ENCODE measurements at places on chromosomes 1 and 21.

GRCh38 chr1:65198096-65198495, 50.1 kb downstream of the AK4 start:
- DNase-seq: no peak

GRCh38 chr1:112927462-112927990, 28.5 kb downstream of the SLC16A1 start:
- DNase-seq: no peak

DNA sequence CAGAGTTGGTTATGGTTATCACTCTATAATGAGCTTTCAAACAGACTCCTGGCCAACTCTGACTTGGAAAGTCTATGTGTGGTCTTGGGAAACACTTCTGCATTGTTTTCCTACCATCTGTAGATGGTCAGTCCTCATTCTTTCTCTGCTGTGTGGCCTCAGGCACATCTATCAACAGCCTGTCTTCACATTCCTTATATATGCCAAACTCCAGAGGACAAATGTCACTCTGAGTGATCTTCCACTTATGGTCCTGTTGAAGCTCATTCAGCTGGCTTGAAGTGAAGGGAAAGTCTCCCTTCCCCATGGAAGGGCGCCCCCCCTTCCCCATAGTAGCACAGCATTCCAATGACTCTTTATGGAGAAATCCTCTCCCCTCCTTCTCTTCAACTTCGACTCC, 58.7 kb downstream of the VANGL2 start:
- no peak for DNase-seq

- no peak for DNase-seq
These were observed 5.1 kb upstream of the DESI2 start for GRCh38 chr1:244647819-244648218.

GRCh38 chr1:192958871-192959270, 100.3 kb downstream of the UCHL5 start:
- no peak for DNase-seq

DNA sequence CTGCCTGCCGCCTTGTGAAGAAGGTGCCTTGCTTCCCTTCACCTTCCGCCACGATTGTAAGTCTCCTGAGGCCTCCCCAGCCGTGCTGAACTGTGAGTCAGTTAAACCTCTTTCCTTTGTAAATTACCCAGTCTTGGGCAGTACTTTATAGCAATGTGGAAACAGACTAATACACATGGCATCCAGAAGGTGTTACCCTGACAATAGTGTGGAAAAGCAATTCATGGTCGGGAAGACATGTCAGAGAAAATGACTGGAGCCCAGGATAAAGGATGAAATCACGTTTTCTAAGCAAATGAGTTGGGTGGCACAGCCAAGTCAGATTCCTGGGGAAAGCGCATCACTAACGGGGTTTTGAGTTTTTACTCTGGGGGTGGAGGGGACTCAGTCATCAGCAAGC, 76.4 kb downstream of the HLCS start:
- DNase-seq: no peak

DNA sequence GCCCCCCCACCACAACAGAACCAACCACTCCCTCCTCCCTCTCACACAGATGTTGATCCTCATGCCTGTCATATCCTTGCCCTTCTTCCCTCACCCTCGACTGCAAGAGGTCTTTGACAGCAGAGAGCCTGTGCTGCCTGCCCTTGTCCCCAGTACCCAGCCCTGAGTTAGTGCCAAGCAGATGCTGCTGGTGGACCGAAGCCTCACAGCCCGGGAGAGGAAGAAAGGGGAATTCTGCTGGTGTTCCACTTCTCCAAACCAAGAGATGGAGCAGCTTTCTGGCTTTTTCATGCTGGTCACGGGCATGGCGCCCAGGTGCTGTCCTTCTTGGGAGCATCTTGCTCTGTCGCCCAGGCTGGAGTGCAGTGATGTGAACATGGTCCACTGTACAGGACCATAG, 69.1 kb downstream of the SLC66A1 start:
- DNase-seq: no peak

DNA sequence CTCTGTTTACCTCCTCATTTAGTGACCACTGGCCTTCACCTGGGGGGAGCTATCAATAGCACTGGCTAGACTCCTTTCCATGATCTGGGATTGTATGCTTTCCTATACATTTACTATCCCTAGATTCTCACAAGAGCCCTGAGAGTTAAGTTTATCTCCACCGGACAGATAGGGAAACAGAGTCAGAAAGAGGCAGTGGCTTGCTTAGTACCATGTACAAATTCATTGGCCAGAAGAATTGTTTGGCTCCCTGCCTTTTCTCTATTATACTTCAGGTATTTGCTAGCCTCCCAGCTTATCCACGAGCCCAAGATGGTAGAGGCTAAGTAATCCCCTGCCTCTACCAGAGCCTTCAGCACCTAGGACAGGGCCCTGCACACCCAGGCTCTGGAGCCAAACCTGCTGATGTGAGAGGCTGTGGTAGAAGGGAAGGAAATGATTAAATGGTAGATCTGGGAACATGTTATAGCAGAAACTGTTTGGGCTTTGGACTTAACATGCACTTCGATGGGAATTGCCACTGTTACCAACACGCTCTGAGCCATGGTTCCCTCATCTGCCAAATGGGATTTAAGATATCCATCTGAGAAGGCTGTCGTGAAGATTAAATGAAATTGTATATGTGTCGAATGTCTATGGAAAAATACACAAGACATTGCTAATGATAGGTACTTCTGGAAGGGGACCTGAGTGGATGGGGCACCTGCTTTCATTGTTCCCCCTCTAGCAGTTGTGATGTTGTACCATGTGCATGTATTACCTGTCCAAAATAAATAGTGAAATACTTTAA, 3.1 kb upstream of the BLACAT1 start:
- no peak for DNase-seq

DNA sequence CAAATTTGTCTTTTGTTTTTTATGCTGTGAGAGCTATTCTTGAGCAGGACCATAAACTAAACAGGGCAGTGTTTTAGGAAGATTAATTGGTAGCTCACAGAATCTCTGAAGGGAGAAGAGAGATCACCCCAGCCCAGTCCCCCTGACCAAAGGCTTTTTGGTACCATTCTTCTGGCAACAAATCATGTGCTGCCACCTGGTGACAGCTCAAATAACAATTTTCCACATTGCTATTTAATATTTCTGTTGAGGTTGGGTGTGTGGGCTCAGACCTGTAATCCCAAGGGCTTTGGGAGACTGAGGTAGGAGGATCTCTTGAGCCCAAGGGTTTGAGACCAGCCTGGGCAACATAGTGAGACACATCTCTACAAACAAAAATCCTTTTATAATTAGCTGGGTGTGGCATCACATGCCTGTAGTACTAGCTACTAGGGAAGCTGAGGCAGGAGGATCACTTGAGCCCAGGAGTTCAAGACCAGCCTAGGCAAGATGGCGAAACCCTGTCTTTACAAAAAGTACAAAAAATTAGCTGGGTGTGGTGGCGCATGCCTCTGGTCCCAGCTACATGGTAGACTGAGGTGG, 2.2 kb upstream of the TESK2 start:
- peak; percentile 36 for DNase-seq

- DNase-seq: no peak
These were observed 127.7 kb upstream of the AJAP1 start for GRCh38 chr1:4526747-4527146.

- DNase-seq: no peak
These were observed 607.8 kb upstream of the B3GALT2 start for GRCh38 chr1:193794239-193794638.

DNA sequence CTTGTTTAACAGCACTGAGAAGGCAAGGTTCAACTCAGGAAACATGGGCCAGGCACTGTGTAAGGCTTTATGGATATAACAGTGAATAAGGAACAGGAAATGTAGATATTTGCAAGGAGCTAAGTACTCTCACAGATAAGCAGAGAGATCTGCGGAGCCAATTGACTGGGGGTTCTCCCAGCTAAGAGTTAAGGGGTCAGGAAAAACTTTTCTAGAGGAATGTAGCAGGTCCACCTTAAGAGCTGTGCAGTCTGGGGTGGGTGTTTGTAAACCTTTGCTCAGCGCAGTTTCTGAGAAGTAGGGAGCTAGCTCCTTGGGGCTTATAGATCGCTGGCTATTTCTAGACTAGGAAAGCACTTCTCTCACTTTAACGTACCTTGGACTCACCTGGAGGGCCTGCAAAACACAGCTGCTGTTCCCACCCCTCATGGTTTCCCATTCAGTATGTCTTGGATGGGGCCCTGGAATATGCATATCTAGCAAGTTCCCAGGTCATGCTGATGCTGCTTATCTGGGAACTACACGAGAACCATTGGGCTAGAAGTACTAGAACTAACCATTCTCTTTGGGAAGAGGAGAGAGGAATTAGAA, 51.7 kb downstream of the TLCD4 start:
- DNase-seq: no peak

DNA sequence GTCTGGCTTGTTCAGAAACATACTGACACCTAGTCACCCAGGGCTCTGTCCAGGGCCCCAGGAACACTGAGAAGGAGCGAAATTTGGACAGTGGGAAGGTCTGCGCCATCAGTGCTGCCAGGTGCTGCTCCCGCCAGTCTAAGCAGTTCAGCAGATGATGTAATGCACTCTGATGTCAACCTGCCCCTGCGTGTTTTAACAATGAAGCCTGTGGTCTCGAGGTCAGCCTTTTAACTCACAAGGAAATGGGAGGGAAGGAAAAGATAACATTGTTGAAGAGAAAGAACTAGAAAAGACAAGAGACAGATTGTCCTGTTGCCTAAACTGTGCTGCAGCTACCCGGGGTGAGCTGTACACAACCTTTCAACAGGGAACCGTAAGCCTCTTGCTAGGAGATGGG, 126.6 kb upstream of the IFFO2 start:
- DNase-seq: no peak

GRCh38 chr1:115112496-115113375, 23.4 kb upstream of the TSPAN2 start:
- DNase-seq: peak; percentile 57

- no peak for DNase-seq
These were observed 22.6 kb upstream of the ADARB1 start for GRCh38 chr21:45051580-45052434.

GRCh38 chr1:23525558-23526250, 5.3 kb downstream of the E2F2 start:
- peak; percentile 47 for DNase-seq

- no peak for DNase-seq
These were observed 20.1 kb downstream of the PSEN2 start for GRCh38 chr1:226890331-226891108.

DNA sequence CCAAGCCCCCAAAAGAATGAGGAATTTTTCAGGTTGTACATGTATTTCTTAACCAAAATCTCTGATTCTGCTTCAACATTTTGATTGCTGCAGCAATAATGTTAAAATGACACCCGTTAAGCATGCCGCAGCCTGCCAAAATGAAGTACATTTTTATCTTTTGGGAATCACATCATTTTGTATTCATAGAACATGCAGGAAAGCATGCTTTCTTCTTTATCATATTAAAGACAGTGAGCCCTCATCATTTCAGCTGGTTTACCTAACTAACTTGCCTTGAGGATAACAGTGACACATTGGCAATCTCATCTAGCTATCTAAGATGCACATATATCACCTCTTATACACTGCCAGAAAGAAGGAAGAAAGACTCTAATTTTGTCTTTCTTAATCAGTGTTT, 299.2 kb downstream of the LTN1 start:
- no peak for DNase-seq

DNA sequence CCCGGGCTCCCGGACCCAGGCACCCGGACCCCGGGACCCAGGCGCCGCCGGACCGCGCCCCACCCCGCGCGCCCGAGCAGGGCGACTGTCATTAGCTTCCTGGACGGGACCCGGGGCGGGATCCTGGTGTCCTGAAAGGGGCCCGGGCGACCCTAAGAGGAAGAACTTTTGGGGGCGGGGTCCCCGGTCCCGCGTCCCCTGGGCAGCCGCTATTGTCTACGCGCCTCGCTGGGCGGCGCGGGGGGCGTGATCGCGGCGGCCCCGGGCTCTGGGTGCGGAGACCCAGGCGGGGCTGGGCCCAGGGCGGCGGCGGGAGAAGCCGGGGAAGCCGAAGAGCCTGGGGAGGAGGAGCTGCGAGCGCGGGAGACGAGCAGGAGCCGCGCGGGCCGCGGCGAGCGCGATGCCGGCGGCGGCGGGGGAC, 465 bp downstream of the HUNK start:
- DNase-seq: no peak

DNA sequence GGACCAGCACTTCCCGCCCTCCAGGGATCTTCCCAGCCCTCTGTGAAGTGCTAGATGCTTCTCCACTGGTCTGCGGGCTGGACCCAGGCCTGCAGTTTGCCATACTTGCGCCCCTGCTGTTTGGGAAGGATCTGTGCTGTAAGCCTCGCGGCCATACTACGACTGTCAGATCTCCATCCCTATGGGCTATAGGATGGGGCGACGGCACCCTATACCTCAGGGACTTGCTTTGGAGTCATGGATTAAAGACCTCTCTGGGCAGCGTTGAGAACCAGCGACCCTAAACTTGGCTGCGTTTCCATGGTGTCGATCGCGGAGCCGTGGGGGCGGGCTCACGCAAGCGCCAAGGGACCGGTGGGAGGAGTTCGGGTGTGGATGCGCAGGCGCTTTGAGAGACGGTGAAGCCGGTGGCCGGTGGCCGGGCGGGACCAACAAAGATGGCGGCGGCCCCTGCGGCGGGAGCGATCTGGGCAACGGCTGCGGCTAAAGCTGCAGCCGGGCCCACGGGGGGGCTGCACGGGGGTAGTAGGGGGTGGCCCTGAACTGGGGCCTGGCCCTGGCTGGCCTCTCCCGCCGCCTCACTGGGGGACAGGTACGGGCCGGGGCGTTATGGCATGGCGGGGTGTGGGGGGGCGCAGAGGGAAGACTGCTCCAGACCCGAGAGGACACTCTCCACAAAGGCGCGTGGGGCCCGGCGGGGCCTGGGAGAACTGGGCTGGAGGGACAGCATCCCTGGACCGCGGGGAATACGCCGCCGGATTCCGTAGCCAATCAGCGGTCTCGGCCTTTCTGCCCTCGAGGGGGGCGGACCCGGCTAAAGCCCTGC, at the start of gene USP21:
Gene USP21, plus strand, starts transcription at position 414 of the 826 bp plus-strand sequence. CDS start 1,141 bp downstream, outside the sequence.
- peak; percentile 93 for DNase-seq

- DNase-seq: no peak
These were observed 53.6 kb downstream of the KCNAB2 start for GRCh38 chr1:6099297-6099696.

DNA sequence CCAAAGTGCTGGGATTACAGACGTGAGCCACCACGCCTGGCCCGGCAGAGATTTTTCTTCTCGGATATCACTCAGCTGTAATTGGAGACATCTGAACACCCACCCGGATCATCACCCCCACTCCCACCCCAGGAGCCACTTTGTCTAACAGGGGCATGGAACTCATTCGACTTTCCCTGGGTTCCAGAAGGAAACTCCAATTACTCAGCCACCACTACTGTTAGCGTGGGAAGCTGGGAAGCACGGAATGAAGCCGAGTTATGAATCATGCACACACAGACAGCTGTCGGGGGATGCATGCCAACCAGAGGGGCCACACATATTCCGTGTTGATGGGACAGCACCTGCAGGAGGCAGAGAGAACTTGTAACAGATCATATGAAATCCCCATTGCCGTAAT, 85.2 kb downstream of the HLCS start:
- DNase-seq: no peak

Measured in natural killer cell (primary cell).